Mucosa of gallbladder (tissue), 1 donor: ENCODE measurements at places on chromosomes 5 and 9.
A peak's percentile ranks its signal among the peaks of the same experiment; 100 is the strongest.

GRCh38 chr5:81788329-81788728, 37.4 kb upstream of the SSBP2 start:
- no peak for DNase-seq

DNA sequence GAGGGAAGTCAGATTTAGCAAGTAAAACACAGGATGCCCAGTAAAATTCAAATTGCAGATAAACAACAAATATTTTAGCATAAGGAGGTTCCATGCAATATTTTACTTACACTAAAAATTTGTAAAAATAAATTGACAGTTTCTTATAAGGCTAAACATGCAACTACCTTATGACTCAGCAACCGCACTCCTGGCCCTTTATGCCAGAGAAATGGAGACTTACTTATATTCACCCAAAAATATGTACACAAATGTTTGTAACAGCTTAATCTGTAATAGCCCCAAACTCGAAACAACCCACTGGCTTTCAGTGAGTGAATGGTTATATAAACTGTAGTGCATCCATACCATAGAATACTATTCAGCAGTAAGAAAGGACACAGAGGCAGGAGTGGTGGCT, 28.6 kb upstream of the TRIM14 start:
- DNase-seq, result no peak

GRCh38 chr5:169350759-169351240, 49.9 kb upstream of the SLIT3 start:
- DNase-seq, result peak; percentile 19

GRCh38 chr5:123438902-123439301, 15.7 kb upstream of the CEP120 start:
- DNase-seq, result no peak

- DNase-seq, result no peak
Observed at GRCh38 chr9:673966-674526, 167.5 kb upstream of the DMRT1 start.

DNA sequence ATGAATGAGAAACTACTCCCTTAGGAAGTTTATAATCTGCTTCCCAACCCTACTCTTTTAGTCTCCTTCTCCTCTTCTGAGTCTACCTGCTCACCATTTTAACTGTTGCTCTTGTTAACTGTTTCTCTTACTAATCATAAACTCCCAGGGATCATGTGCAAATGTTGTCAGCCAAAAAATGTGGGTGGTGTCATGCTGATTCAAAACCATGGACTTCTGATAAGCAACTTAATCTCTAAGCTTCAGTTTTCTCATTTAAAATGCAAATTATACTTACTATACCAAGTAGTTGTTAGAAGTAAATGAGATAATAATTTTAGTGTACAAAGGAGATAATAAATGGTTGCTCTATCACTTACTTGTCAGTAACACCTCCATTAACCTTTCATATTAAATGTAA, 45.9 kb upstream of the TLX3 start:
- no peak for DNase-seq

DNA sequence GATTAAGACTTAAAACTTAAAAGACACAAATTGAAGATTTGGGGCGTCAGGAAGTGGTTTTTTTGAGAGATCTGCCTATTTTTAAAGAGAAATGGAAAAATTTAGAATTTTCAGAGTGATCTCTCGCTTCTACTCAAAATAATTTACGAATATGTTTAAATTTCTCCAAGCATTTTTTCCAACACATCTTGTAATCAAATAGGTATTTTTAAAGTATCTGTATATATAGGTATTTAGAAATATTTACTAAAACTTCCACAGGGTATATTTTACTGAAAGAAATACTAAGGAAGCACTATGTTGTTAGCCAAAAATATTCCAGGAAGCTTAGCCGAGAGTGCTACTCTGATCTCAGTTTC, 9.8 kb upstream of the PCDHB1 start:
- DNase-seq, result no peak

- DNase-seq, result no peak
Observed at GRCh38 chr5:171957591-171958251, 48.7 kb downstream of the FBXW11 start.

GRCh38 chr5:107796797-107797196, 126.1 kb upstream of the EFNA5 start:
- no peak for DNase-seq

DNA sequence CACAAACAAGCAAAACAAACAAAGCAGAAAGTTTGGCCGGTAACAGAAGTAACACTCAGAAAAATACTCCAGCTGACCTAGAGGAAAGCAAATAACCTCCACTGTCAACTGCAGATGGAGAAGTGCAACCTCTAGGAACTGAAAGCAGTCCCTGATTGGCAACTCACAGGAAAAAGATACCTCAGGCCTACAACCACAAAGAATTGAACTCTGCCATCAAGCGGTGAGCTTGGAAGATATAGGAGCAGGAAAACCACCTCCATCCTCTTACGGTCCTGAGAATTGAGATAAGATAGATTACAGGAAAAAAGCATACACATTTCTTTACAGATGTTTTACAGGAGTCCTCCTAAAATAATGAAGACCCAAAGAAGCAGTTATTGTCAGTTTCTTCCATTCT, 184.5 kb downstream of the PDZD2 start:
- no peak for DNase-seq

DNA sequence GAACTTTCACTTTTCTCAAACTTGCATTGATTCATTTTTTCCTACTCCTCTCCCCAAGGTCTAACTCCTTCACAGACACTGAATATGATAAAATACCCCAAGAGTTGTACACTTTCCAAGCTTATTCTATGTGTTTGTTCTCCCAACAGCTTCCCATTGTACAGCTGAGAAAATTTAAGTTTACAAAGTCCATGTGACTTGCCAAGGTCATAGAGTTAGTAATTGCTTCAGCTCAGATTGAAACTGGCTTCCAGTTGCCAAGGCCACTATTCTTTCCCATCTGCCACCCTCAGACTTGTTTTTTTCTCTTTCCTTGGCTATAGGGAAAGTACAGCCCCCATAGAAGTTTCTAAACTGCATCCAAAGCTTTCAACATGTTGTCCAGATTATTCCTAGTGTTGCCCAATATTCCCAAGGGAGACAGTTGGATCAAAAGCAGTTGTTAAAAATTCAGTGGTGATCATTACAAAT, 34.8 kb downstream of the TNFSF8 start:
- no peak for DNase-seq

DNA sequence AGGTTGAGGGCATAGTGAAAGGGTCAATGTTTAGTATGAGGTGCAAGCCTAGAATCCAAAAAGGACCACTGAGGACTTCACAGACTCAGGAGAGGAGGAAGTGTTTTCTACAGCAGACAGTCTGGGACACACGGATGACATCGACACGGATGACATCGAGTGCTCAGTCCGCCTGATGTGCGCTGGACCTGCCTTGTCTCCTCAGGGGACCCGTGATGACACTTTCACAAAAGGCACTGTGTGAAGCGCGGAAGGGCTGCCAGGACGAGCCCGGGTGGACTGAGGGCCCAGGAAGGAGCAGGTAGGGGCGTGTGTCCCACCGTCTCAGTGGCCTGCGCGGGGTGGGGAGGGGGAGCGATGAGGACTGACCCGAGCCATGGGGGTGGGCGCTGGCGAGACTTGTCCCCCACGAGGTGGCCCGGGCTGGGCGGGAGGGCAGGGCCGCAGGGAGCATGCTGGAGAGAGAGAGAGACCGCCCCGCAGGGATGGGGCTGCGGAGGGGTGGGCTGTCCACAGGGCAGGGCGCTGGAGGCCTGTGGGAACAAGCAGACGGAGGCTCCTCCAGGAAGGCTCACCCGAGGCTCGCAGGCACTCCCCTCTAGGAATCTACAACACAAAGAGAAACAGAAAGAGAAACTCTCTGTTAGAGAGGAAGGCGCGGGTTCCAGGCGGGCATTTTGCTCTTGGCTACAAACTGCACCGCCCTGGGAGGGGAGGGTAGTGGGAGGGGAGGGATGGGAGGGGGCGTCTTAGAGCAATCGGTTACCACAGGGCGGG, 54.9 kb downstream of the USP20 start:
- DNase-seq, result no peak

DNA sequence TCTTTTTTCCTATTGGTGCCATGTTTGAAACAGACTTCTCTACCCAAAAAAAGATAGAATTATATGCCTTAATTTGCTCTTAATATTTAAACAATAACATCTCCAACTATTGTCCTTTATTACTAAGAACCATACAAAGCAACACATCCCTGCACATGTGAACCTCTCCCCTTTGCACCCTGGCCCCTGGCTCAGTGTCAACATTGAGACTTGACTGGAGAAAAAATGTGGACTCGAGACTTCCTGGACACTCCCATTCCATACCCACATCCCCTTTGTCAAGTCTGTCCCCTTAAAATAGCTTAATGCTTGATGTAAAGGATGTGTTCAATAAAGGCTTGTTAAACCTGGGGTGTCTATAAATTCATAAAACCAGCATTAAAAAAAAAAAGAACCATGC, 53.2 kb downstream of the TTC39B start:
- no peak for DNase-seq

GRCh38 chr5:150641006-150641570, 628 bp downstream of the SYNPO start:
- peak; percentile 39 for DNase-seq

GRCh38 chr5:157252711-157253465, 13.0 kb upstream of the CYFIP2 start:
- no peak for DNase-seq

DNA sequence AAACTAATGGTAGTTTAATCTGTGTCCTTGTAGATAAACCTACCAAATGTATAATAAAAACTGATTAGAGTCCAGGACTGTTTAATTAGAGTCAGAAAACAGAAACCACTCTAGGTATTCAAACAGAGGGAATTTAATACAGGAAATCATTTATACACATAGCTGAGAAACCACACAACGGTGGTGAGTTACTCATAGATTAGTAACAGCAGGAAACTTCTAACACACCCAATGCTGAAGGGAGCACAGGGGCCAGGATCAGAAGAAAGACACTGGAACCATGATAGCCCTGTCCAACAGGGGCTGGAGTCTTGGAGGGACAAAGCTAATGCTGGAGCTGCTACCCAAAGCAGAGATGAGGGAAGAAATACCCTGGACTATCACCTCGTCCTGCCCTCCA, 321.0 kb downstream of the ACTL7B start:
- DNase-seq, result no peak

GRCh38 chr5:33460210-33460609, 19.4 kb downstream of the TARS1 start:
- DNase-seq, result no peak

DNA sequence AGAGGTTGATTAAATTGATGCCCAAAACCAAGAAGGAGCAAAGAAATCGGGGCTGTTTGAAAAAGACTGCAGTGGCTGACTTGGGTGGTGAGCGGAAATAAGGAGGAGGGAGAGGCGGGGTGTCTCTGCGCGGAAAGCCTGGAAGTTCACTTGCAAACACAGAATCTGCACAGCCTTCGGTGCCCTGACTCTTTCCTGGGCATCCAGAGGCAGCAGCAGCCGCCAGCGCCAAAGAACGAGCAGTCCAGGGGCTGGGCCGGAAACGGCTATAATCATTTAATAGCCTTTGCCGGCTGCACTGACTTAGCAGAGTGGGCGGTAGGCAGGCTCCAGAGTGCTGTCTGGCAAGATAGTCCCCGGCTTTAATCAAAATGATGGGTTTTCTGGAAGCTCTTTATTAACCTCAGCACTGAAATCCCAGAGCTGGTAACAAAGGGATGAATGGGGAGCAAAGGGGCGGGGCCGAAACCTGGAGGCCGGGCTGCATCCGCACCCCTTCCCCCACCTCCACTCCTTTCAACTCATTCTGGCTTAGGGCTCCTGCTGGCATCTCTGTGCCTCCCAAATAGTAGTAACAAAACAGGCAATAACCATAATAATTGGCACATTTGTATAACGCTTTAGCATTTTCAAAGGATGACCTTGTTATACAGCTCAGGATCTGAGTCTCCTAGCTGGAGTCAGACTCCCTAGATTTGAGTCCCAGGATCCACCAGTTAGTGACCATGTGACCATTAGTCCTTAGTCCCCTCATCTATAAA, 35.7 kb downstream of the PCDHAC2 start:
- peak; percentile 16 for DNase-seq

GRCh38 chr5:39648085-39648847, 223.5 kb upstream of the DAB2 start:
- DNase-seq, result no peak

- DNase-seq, result no peak
Observed at GRCh38 chr5:136382071-136382470, 16.7 kb upstream of the TRPC7 start.

GRCh38 chr9:97749928-97750327, 52.8 kb upstream of the XPA start:
- no peak for DNase-seq

DNA sequence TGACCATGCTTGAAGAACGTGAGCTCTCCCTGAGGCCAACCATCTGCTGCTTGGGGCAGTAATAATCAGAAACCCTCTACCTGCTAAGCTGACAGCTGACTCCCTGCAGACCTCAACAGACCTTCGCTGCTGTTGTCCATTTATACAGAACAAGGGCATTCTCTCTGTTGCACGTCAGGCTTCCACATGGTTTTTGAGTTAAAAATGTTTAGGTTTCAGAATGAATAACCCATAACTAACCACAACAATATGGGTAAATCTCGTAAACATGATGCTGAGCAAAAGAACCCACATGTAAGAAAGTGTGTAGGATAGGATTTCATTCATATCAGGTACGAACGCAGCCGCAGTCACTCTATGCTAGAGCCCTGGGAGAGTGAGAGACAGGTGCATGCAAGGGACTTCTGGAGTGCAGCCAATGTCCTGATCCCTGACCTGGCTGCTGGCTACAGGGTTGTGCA, 348.5 kb downstream of the MED10 start:
- DNase-seq, result no peak

GRCh38 chr9:17588395-17588794, 9.5 kb downstream of the SH3GL2 start:
- DNase-seq, result no peak

GRCh38 chr5:321230-321725, at the start of gene AHRR:
AHRR (plus strand) TSS chr5:321714; CDS start chr5:343903, 22,189 bp downstream.
- DNase-seq, result peak; percentile 52

GRCh38 chr9:113463418-113464285, at the start of gene RGS3:
RGS3 (plus strand) TSS chr9:113463727; CDS start chr9:113463803, 76 bp downstream.
- DNase-seq, result peak; percentile 71

DNA sequence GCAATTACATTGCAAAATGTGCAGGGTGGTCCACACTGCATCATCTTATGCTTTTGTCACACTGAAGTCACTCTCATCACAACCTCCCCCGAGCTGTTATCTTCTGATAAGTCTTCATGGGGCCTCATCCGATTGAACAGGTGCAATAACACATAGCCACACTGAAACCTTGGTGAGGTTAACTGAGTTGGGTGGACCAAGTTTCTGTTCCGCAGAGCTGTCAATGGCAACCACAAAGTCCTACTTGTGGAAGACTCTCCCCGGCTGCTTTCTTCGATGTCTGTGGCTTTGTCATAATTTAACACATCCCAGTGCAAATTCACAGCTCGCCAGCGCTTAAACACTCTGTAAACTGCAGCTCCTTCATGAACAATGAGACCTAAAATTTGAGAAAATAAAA, 112.2 kb downstream of the MARCHF11 start:
- DNase-seq, result no peak
